AG04449 (cell line): ENCODE measurements at places on chromosomes 2 and 18.

DNA sequence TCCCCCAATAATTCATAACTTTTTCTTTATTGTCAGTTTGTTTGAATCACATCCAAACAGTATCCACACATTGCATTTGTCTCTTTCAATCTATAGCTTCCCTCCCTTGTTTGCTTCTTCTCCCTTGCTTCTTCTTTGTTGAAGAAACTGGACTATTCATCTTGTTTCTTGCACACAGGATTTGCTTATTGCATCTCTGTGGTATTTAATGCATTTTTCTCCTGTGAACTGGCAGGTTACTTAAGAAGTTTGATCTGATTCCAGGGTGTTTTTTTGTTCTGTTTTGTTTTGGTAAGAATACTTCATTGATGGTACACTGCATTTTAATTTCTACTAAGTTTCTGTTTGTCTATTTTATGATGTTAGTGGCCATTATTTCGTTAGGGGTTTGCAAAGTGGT lies 166.8 kb downstream of the CAMKMT start:
- peak; percentile 67 for DNase-seq

- DNase-seq, result no peak
These were observed 143.3 kb downstream of the IRS1 start for GRCh38 chr2:226656367-226656766.

DNA sequence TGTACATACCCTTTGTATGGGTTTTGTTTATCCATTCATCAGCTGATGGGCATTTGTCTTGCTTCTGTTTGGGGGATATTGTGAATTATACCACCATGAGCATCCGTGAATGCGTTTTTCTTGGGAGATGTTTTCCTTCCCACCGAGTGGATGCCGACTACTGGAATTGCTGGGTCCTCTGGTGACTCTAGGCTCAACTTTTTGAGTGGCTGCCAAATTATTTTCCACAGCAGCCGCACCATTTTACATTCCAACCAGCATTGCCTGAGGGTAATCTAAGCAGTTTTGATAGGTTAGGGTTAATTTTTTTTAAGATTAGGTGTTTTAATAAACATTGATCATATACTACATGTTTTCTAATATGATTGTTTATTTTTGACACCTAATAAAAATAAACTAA lies 220.1 kb downstream of the SNTG2 start:
- no peak for DNase-seq

GRCh38 chr2:26860211-26860850 lies 12.4 kb downstream of the DPYSL5 start:
- DNase-seq, result no peak

- no peak for DNase-seq
These were observed 159.7 kb upstream of the CDH20 start for GRCh38 chr18:61173554-61173953.

DNA sequence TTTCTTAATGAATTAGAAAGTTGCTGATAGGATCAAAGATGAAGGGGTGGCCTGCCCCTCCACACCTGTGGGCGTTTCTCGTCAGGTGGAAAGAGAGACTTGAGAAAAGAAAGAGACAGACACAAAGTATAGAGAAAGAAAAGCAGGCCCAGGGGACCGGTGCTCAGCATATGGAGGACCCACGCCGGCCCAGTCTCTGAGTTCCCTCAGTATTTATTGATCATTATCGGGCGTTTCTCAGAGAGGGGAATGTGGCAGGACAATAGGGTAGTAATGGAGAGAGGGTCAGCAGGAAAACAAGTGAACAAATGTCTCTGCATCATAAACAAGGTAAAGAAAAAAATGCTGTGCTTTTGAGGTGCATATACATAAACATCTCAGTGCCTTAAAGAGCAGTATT lies 144.3 kb downstream of the CCDC102B start:
- no peak for DNase-seq

- DNase-seq, result no peak
These were observed 80.1 kb upstream of the ARL5A start for GRCh38 chr2:151908204-151908882.

DNA sequence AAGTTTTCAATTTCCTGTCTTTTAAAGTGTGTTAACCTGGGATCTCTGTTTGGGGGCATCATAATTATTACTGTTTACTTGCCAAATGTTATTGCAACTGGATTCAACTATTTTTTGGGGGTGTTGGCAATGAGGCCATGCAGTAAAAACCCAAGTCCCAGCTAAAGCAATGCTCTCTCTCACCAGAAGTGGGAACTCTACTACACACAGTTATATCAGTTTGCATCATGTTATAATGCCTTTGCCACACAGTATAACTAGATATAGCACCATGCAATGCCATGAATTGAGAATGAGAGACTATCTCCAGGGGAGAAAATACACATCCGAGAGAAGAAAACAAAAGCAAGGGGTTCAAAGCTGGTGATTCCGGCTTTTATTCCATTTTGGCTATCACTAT lies 79.0 kb downstream of the GCA start:
- no peak for DNase-seq

DNA sequence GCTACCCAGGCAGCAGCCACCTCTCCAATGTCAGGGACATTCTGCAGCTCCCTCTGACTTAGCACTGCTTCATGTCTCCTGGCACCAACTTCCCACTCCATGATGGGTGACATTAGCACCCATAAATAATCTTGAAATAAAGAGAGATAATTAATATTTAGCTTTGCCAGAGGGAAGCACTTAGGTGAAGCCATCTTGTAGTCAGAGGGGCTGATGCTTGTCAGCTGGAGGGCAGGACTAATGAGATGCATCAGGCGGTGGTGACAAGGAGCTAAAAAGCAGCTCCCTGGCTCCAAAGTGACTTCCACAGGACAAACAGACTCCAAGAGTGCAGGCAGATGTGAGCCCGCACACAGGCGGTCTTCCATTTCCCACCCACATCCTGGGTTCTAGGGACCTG lies 153.0 kb upstream of the ID2 start:
- DNase-seq, result no peak

DNA sequence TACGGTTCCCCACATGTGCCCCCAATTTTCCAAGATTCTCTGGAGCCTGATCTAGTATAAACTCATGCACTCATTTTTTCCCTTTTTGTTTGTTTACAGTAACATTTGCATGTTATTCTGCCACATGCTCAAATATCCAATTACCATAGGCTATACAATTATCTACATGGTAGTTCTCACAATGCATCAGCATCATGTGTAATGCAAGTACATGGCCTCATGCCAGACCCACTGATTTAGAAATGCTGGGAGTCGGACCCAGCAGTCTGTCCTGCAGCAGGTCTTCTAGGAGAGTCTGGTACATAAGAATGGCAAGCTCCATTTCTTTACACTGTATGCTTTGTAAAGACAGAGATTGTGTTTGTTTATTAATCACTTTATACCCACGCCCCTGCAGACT lies 107.7 kb downstream of the CBLN2 start:
- no peak for DNase-seq

- DNase-seq, result no peak
These were observed 361.4 kb downstream of the LNPK start for GRCh38 chr2:175640655-175641054.

DNA sequence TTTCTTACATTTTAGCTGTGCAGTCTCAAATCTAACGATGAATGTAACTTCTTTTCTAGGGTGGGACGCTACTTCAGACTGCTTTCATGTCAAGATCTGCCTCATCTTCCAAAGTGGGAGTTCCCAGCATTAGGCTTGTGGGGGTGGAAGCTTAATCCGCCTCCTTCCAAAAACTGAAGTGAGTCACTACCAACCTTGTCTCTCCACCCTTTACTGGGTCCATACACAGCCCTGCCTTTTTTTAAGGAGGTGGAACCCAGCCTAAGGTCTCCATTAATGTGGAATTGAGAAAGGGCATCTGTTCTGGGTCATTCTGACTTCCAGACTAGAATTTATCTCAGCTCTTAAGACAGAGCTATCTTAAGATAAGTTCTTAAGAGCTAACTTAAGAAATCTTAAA lies 42.0 kb upstream of the NFE2L2 start:
- DNase-seq, result no peak

DNA sequence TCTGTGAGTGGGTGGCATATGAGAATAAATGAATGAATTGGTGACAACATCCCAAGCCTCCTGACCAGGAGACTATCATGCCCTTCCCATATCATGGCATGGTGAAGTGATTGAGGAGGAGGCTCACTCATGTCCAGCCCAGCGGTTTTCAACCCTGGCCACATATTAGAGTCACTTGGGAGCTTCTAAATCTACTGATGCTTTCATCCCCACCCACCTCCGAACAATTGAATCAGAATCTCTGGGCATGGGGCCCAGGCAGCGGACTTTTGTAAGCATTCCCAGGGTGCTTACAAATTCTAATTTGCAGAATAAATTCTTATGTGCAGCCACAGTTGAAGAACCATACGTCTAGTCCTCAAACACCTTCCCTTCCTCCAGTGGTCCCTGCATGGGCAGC lies 81.7 kb upstream of the SEC11C start:
- no peak for DNase-seq

DNA sequence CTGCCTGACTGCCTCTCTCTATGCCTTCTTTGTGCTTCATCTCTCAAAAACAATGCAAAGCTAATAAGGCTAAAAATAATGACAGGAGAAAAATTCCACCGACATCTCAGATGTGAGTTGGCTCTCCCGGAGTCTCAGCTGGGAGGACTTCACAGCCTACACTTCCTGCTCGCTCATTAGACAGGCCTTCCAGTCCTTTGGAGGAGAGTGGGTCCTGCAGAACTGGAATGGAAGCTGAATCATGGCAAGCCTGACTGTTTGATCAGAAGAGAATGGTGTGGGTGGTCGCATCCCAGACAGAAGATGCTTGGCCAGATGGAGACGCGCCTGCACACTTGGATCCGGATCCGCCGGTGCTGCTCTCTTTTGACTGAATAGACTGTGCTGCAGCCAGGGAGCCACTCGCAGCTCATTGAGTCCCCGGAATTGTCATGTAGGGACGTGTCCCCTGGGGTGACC lies 49.7 kb downstream of the TRIB2 start:
- DNase-seq, result no peak

DNA sequence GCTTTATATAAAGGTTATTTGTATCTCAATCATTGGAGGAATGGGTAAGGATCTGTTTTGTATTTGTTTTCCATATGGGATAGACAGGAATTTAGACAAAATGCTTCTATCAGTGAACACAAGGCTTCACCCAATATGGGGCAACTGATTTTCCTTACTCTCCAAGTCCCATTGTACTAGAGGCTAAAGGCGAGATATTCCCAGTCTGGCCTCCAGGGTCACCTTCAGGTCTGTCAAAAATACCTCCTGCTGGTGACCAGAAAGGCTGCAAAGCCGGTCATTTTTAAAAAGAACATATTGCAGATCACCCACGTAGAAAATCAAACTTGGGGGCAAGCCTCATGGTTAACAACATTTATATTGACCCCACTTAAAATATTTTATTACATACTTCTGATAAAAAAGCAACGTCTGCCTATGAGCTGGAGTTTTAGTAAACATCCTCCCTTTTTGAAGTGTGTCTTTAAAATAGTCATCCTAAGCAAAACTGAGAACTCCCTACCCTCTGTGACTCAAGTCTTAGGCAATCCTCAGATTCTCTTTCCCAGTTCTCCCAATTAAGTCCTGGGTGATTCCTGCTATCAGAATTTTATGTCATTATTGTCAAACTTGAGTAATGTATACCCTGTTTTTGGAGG lies 276.6 kb downstream of the MREG start:
- no peak for DNase-seq

DNA sequence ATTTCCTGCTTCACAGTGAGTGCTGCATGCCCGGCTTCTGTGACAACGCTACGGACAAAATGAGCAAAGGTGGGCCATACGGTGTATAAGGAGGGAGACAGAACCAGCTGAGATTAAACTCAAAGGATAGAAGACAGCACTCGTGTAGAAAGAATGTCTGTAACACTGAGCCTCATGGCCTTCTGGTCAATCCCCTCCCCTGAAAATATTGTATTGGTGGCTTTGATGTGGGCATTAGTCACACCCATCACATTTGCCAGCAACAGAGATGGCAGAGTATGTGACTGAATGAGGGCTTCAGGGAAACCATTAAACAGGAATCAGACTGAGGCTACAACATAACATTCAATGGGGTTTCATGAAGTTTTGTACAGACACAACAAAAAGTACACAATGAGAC lies 287.8 kb upstream of the CCDC68 start:
- no peak for DNase-seq

DNA sequence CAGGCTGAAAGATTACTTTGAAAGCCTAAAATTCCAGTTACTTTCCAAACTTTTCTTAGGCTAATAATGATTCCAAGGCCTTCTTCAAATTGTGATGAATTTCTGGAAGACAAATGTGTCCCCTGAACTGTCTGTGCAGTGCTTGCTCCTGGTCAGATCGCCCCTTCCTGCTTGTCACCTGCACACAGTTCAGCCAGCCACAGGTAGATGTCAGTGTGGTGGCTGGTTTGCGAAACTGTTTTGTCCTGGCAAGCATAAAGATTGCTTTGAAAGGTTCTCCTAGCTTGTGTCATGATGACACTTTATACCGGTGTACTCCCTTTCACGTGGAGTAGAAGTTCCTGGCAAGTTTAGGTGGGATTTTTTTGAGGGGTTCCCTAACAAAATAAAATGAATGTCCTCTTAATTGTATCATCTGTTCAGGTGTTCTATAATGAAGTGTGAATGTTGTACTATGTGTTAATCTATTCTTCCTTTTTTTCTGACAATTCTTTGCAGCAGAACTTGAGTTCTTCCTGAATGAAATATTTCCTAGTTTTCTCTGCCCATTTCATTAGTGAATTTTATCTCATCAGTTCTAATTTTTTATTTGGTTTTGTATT lies 298.8 kb downstream of the ZNF407 start:
- no peak for DNase-seq

- no peak for DNase-seq
These were observed 646 bp downstream of the PHLPP1 start for GRCh38 chr18:62715759-62716615.

DNA sequence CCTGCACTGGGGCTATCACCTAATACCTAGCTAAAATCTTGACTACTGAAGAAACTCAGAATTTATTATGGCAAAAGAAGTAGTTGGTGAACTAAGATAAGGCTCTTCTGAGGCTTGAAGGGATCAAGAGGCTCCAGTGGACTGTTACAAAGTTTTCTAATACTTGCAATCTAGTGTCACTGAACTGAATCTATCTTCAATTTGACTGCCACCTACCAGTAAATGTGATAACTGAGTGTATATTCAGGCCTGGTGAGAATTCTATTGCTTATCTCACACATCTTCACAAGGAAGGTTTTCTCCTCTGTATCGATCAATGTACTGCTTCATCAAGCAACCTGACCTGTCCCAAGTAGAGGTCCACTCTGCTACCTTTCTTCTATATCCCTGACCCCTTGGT lies 40.8 kb downstream of the DARS1 start:
- DNase-seq, result no peak

DNA sequence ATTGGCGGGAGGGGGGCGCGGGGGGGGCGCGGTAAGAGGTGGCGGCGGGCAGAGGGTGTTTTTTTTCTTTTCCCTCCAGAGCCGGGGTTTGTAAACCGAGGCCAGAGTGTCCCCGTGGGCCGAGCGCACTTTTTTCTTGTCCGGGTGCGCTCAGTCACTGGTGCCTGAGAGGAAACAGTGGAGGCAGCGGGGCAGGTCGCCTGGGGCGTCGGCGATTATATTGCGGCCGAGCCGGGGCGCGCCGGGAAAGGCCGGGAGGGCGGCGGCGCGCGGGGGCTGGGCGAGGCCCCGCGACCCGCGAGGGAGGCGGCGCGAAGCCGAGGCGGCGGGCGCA lies 275 bp downstream of the HOXD8 start:
- no peak for DNase-seq

- no peak for DNase-seq
These were observed 71.7 kb upstream of the RBMS1 start for GRCh38 chr2:160565099-160565845.

- DNase-seq, result peak; percentile 82
These were observed 108.1 kb downstream of the ARHGEF33 start for GRCh38 chr2:38997781-38998180.
